Esophagus mucosa (tissue), 1 donor: ENCODE measurements at places on chromosomes 1 and 21. TPM values are rescaled to one million over a fixed set of nuclear protein-coding genes. Genes with fewer than 3 reads are reported as not detected.

DNA sequence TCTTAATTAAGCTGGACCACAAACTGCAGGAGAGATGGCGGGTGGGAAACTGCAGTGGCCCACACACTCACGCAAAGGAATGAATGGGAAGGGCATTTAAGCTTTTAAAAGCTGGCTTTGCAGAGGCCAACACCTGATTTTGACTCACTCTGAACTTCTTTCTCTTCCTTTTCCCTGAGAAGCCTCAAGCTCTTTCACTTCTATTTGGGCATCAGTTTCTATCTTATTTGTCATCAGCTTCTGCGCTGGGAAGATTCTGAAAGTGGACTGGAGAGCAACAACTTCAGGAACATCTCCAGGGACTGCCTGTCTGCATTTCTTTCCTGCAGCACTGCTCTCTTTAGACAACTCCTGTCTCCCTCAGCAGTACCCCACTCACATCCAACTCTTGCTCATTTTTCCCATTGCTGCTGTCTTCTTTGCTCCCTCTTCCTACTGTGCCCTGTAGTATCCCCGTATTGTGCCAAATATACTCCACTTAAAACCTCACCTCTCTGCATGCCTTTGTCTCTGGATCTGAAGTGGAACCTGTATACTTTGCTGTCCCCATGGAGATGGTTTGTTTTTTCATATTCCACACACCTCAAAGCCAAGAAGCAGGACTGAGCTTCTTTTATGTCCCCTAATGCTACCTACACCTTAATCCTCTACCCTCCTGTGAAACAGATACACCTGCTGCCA, 143.3 kb upstream of the JUN start:
- no peak for ATAC-seq

- ATAC-seq = no peak
Observed at GRCh38 chr1:246052603-246053002, 454.5 kb downstream of the SMYD3 start.

DNA sequence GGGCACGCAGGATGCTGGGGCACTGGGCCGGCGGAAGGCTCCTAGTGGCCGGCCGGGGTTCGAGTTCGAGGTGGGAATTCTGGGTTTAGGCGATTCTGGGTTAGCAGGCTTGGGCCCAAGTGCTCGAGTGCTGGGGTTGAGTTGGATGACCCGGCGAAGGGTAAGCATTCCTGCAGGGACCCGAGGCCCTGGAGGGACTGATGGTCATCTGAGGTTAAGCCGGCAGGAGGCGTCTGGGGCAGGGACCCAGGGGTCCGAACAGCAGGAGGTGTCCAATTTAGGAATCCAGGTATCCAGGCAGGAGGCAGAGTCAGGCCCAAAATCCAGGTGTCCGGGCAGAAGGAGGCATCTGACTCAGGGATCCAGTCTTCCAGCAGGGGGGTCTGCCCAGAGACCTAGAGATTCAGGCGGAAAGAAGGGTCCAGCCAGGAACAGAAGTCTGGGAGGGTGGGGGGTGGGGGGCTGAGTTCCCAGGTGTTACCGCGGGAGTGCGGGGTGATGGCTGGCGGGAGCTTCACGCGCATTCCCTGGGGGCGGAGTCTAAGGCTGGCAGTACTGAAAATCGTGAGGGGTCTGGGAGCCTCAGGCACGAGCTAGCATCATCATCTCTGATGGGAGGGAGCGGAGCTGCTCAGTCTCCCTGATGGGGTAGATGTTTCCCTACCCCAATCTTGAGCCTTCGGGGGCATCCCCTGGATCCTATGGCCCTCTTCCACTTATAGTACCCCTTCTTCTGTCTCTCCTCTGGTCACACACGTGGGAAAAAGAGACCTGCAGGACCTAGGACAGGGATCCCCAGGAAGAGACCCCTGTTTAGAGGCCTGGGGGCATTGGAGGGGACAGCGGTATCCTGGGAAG, 585 bp downstream of the GPR3 start:
- no peak for ATAC-seq

- no peak for ATAC-seq
Observed at GRCh38 chr1:168468042-168468809, 75.6 kb downstream of the XCL2 start.

GRCh38 chr1:3912809-3913685, 13.0 kb upstream of the C1orf174 start:
- ATAC-seq = no peak

- no peak for ATAC-seq
Observed at GRCh38 chr1:193766329-193766728, 579.9 kb upstream of the B3GALT2 start.

- no peak for ATAC-seq
Observed at GRCh38 chr1:244820131-244820530, 15.3 kb upstream of the COX20 start.

OR2M7 gene
- total RNA-seq = not detected
